MG63 (cell line): ENCODE measurements at places on chromosomes 6 and 20. TPM values are rescaled to one million over a fixed set of nuclear protein-coding genes. Genes with fewer than 3 reads are reported as not detected.

Gene MYH7B
- total RNA-seq: not detected in 2 replicates

Gene EGFL8
- 1.0 and 2.8 TPM in 2 replicates for total RNA-seq

Gene FAXC
- total RNA-seq: 9.0 and 22.3 TPM in 2 replicates

Gene KHDC1
- total RNA-seq: 2.3 and 3.5 TPM in 2 replicates

Gene STX11
- total RNA-seq: 0.35 and 1.3 TPM in 2 replicates

Gene DACT2
- total RNA-seq: not detected in 2 replicates

Gene SASH1
- total RNA-seq: 31.8 and 39.1 TPM in 2 replicates

Gene CAPN11
- not detected in 2 replicates for total RNA-seq

Gene OSBPL2
- total RNA-seq: 18.4 TPM in 2 replicates
